Airway epithelial cell (primary cell): ENCODE measurements at places on chromosomes 5 and 9. TPM values are rescaled to one million over a fixed set of nuclear protein-coding genes. Genes with fewer than 3 reads are reported as not detected.

Gene DIMT1
- total RNA-seq: 26.9 and 29.1 TPM in 2 replicates

Gene ZNG1C
- 16.0 and 24.2 TPM in 2 replicates for total RNA-seq

Gene CCDC192
- total RNA-seq: not detected in 2 replicates

Gene IFNW1
- not detected in 2 replicates for total RNA-seq

Gene CTNND2
- total RNA-seq: not detected in 2 replicates

Gene IFNK
- not detected in 2 replicates for total RNA-seq
